ENCODE measurements at places on chromosomes 3 and 15.

- peak; percentile 53 for DNase-seq
These were observed 22.6 kb upstream of the C3orf70 start for GRCh38 chr3:185175370-185175987.

GRCh38 chr3:74916696-74917095 lies 302.2 kb upstream of the CNTN3 start:
- DNase-seq, result no peak

DNA sequence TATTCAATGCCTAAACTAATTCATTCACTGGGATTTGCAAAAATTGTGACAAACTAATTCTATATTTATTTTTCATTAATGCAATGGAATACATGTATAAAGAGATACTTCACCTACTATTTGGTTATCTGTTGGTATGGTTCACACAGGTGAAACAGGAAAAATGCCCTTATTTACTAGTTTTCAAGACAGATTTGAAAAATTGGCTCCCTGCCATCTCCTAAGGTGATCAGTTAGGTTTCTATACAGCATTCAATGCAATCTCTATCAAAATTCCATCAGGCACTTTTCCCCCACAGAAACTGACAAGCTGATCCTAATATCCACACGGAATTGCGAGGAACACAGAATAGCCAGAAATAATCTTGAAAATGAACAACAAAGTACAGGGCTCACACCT lies 101.1 kb downstream of the DLG1 start:
- no peak for DNase-seq

DNA sequence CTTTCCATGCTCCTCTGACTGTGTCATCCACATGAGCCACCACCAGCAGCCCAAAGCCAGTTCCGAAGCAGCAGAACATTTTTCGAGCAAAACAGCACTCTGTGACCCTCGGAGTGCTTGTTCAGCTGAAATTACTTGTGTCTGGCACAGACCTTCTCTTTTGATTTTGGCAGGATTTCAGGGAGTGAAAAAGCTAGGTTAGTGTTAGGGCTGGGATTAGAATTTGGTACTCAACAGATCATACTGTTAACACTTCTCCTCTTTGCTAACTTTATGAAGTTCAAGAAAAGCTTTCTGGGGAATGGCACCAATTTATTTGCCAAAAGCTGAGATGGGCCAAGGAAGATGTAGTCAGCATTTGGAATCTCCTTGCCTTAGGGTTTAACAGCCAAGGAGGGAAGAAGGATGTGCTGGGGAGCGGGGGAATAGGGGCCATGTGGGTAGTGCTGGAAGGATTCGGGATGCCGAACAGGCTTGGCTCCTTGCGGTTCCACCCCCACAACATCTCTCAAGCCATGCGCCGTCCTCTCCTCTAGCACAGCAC lies 55.1 kb upstream of the TRA2B start:
- DNase-seq, result no peak

DNA sequence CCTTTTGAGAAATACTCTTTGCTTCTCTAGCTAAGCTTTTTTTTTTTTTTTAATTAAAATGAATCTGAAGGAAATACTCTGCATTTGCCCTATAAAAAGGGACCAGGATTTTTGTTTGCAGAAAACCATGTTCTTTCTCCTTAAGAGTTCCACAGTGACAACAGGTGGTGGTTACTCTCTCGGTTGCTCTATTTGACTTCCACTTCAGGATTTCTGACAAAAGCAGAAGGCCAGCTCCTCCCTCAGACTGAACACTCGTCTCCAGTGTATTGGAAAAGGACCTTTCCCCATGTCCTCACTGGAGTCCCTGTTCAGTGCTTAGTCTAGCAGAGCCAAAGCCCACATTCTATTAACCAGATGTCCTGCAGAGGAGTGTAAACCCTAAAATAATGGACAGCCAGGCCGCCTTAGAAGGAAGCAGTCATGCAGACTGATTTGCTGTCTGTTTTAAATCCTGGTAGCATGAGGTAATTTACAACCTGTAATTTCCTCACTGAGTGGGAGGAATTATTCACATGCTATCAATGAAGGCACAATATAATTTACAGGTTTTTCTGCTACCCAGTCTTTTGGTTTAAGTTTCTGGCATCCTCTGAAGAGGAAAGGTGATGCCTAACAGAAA lies 599.3 kb downstream of the PYDC2 start:
- no peak for DNase-seq

DNA sequence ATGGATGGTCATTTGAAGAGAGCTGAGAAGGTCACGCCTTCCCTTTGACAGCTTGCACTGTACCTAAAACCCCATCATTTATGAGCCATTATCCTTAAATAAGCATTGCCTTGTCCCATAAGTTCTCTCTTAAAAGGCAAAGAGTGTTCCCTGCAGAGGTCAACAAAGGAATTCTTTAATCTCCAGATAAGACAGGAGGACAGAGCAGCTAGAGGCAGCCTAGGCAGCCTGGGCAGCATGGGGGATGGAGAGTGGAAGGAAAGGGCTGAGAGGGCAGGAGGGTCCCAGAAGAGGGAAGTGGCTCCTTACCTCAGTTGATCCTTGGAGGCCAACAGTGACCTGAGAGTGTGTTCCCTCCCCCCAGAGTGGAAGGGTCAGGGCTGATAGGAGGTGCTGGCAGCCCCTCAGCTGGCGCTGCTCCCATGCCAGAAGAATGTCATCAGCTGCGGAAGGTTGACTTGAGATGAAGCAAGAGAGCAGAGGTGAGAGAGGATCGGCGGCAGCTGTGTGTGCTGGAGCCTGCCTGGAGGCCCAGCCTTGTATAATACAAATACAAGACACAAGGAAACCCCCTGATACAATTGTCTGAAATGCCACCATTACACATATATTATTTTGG lies 12.8 kb downstream of the KBTBD13 start:
- DNase-seq, result no peak

DNA sequence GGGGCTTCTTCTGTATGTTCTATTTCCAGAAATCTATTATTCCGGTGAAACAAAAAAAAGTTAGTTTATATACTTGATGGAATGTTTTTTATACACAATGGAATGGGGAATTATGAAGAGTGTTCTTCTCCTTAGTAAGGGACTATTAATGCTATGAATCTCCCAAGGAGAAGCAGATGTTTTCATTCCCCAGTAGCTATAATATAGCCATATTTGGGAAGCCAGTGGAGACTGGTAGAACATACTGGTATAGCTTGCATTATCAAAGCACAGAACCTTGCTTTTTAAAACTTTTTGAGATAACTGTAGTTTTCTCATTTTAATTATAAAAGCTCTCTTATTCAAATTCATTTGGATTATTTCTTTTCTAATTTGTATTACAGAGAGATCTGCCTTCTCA lies 38.3 kb downstream of the ADGRG7 start:
- no peak for DNase-seq

DNA sequence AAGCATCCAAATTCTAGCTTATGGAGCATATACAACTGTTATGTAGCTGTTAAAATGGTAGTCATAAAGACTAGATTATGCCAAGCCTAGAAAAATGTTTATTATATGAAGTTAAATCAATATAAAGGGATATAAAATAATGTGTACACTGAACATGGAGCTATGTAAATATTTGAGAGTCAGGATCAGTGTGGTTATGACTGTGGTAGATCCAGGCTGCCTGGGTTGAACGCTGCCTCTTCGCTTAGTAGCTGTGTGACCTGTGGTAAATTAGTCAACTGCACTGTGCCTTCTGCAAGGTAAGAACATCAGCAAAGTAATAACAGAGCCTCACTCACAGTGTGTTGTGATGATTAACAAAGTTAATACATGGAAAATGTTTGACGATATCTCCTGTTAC lies 212.2 kb downstream of the RBMS3 start:
- DNase-seq, result no peak

- DNase-seq, result no peak
These were observed 17.9 kb upstream of the CDCP1 start for GRCh38 chr3:45164056-45164455.

- DNase-seq, result no peak
These were observed 223.8 kb downstream of the OPA1 start for GRCh38 chr3:193816656-193817311.

DNA sequence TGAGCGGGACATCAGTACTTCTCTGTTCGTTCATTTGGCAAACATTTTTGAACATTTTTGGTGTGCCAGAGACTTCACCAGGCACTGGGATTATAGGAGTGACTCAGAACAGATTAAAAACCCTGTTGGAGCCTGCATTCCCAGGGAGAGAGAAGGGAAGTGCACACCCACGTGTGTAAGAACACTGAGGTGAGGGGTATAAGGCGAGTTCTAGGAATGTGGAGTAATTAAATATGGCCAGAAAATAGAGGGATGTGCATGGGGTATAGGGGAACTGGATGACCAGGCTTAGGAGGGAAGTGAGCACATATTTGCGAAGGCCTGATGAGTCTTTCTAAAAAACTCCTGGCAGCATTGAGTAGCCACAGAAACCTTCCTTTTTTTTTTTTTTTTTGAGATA lies 401.2 kb upstream of the C2CD4B start:
- no peak for DNase-seq

DNA sequence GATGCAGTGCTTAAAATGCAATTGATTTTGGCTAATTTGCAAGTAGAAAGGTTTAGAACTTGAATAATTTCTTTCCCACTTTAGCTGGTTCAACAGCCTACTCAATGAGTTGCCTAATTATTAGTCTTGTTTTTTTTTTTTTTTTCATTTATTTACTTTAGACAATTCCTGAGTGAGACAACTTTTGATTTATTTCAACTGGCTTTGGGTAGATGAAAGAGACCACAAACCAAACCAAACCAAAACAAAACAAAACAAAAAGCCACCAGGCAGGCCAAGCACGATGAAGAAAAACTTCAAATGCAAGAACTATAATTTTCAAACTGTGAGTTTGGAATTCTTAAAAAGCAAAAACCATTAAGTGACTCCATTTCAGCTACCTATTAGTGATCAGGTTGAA lies 469.9 kb downstream of the GBE1 start:
- DNase-seq, result no peak

DNA sequence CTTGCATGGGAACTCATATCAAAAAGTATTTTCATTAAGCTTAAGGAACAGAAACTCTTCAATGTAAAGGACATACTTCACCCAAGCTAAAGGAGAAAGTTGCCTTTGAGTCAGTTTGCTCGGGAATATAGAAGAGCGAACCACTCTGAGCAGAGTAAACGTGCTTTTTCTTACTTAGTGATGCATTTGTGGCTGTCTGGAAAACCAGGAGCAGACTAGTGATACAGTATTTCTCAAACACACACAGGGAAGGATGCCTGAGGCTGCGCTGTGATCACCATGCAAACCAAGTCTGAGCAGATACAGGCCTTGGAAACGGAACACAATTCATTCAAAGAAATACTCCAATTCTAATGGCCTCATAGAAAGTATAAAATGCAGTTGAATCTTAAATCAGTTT lies 121.0 kb upstream of the CDIN1 start:
- DNase-seq, result peak; percentile 77

DNA sequence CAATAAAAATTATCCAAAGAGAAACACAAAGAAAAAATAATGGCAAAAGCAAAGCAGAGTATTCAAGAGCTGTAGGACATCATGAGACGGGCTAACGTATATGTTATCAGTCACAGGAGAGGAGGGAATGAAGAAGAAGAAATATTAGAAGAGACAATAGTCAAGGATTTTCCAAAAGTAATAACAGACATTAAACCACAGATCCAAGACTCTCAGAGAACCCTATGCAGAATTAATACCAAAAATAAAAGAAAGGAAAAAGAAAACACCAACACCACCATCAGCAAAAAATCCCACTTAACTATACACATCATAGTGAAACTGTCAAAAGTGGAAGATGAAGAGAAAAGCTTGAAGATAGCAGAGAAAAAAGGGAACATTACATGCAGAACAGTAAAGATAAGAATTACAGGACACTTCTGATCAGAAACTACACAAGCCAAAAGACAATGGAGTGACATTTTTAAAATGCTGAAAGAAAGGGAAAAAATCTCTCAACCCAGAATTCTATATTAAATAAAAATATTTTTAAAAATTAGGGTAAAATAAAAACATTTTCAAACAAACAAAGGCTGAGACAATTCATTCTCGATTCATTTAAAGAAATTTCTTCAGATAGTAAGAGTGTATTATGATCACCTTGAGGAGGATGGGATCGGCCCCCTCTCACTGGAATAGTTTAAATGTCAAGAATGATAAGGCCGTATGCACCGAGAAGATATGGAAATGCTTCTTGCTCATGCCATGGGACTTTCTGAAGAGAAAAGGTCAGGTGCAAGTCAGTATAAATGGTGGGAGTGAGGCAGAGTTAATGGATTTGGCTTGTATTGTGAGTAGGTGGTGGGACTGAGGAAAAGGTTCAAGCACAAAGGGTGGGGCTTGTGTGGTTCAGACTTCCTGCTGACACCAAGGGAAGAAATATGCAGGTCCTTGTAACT lies 28.5 kb downstream of the TM2D3 start:
- no peak for DNase-seq

DNA sequence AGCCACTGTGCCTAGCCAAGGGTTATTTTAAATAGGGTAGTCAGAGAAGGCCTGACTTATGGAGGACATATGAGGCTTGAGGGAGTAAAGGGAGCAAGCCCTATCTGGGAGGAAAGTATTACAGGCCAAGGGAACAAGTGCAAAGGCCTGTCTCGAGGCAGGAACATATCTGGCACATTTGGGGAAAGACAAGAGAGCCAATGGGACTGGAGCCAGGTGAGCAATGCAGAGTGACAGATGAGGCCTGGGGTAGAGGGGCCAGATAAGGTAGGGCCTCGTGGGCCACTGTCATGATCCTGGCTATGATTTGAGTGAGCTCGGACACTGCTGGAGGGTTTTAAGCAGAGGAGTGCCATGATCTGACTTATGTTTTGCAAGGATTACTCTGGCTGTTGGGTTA lies 43.8 kb downstream of the DCP1A start:
- no peak for DNase-seq

- DNase-seq, result no peak
These were observed 152.3 kb upstream of the TSC22D2 start for GRCh38 chr3:150255826-150256225.

- DNase-seq, result no peak
These were observed 28.2 kb downstream of the MYEF2 start for GRCh38 chr15:48149858-48150257.

DNA sequence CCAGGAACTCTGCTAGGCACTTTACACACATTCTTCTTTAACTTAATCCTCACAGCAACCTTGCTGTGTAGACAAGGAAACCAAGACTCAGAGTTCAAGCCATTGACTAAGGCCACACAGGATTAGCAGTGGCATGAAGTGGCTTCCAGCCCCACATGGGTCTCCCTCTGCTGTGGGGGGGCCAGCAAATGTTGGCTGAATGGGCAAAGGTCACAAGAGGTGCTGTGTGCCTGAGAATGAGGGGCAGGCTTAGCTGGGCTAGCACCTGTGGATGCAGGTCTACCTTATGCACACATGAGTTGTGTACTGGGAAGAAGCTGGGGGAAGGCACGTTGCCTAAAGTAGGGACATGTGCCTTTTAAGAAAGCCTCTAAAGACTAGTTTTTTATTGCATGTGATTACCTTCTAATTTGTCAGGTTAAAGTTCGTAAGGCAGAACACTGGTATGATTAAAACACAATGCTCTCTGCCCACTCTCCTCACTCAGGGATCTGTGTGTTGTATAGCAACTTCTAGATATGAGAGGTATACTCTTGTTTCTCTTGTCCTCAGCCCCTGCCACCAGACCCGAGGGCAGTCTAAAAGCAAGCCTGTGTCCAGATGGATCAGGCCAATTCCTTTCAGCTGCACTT lies 10.9 kb downstream of the BAHD1 start:
- no peak for DNase-seq

All from NCI-H526 treated with DMSO at 0.1 percent for 48 hours (cell line).